ENCODE measurements at places on chromosomes 4 and X.

DNA sequence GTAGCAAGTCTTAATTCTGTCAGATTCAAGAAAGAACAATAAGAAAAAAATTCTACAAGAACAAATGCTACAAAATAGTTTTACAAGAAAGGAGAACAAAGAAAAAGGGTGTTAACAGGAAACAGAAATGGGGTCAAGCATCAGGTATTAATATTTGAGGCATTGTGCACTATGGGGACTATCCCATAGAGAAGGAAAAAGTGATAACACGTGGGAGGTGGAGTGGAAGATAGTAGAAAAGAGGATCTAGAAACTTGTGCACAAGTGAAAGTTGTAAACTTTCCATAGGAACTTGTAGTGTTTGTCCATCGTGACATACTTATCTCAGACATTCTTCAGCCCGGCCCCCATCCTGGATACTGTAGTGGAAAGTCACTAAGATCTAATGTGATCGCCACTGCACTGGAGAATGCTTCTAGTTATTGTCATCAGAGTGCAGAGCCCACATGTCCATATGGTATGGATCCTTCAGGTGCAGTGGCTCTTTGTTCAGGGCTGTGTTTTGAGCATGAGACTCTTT is 15.4 kb upstream of the NFXL1 start:
- DNase-seq, result no peak

DNA sequence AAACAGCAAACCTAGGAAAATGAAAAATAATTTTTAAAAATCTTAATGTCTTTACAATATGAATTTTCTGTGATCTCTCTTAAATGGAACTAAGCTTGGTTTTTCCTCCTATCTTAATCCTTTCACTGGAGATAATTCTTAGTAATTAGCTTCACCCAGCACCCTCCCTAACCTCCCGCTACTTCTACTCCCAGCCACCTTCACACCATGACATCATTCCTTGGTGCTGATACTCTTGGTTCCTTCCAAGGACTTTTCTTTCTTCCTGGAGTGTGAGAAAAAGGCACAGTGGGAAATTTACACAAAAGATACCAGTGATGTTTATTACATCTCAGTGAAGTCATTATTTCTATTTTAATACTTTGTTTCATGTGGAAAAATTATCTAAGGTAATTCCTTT is 163.6 kb upstream of the PLAC1 start:
- DNase-seq, result no peak

DNA sequence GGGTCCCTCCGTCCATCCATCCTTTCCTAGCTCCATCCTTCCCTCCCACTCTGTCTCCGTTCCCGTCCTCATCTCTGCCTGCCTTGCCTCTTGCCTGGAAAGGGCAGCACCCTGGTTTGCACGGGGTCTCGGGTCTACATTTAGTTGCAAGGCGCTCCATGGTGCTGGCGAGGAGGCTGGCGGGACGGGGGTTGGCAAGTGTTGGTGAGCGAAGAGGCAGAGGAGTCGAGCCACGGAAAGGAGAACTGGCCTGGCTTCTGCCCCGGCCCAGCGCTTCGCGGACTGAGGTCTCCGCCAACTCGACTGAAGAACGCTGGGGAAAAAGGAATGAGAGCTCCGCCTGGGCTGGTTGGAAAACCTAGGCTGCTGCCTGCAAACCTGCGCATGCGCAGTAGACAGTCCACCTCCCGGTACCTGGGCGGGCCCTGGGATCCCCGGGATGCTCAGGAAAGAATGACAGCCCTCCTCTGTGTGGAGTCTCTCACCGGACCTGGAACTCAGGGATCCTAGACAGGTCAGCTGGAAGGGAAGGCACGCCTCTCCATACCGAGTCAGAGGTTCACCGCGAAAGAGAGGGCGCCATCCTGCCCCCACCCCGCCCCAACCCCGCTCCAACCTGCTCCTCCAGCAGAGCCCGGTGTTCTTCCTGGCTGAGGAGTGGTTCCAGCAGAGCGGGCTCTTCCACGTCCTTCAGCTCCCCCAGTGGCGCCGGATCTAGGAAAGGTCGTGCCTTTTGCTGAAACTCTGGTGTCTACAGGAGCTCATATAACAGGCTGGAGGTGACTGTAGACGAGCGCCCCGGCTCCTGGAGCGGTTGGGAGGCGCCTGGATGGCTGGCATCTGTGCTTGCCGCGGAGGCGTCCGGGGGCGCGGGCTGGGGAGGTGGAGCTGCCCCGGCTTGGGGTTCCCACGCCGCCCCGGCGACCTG is 6.0 kb downstream of the FRG2 start:
- no peak for DNase-seq

DNA sequence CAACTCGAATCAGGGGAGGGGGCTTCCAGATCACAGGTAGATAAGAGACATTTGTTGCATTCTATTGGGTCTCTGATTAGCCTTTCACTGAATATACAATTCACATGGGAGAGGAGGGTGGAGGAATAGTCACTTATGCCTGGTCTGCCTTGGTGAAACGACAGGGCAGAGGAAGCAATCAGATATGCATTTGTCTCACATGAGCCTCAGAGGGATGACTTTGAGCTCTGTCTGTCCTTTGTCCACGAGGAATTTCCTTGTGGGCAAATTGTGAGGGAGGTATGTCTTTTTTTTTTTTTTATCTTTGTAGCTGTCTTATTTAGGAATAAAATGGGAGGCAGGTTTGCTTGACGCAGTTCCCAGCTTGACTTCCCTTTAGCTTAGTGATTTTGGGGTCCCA is 28.5 kb upstream of the TMSB4X start:
- no peak for DNase-seq

DNA sequence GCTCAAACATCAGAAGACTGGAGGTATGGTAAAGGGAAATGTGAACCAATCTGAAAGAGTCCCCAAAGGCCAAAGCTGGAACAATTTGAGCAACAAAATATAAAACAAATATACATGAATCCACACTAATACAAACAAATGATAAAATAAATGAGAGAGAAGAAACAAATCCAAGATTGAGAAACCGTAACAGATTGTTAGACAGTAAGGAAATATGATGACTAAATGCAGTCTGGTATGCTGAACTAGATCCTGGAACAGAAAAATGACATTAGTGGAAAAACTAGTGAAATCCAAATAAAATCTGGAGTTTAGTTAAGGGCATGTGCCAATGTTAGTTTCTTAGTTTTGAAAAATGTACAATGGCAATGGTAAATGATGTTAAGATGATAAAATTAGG is 15.9 kb downstream of the PPA2 start:
- DNase-seq, result no peak

GRCh38 chr4:38442073-38442788 is 221.8 kb upstream of the KLF3 start:
- no peak for DNase-seq

GRCh38 chr4:32658019-32658418 is 1937.8 kb downstream of the PCDH7 start:
- no peak for DNase-seq

DNA sequence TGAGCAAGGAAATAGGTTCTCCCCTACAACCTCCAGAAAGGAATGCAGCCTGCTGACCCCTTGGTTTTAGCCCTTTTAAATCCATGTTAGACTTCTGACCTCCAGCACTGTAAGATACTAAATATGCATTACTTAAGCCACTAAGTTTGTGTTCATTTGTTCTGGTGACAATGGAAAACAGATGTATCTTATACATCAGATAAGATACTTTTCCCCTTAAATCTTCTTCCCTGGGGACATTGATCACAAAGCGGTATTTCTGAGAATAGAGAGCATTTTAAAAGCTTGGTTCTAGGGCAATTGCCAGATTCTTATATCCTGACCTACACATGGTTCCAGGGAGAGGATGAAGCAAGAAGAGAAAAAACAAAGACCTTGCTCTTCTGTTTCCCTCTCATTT is 6.5 kb upstream of the TMEM184C start:
- no peak for DNase-seq

DNA sequence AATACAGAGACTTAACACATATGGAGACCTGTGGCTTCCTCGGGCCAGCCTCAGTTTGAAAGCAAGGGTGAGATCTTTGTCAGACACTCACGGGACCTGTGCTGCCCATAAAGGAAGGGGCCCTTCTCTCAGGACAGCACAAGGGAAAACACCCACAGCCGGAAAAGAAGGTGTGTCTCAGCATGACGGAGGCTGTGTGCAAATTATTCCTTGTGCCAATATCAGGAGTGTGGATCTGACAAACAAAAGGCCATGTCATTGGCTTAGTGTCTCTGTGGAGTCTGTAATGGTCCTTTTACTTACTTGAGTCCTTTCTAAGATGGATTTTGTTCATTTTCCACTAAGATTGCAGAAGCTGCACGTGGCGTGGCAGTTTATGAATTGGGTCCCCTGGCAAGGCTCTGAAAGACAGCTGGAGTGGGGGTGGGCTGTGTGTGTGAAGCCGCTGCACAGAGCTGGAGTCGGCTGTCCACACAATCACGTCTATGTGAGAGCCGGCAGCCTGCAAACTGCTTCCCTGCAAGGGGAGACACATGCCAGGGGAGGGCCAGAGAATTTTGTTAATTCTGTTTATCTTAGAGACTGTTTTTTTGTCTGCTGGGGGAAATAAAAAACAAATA is 1.9 kb downstream of the ENPP6 start:
- peak; percentile 32 for DNase-seq

DNA sequence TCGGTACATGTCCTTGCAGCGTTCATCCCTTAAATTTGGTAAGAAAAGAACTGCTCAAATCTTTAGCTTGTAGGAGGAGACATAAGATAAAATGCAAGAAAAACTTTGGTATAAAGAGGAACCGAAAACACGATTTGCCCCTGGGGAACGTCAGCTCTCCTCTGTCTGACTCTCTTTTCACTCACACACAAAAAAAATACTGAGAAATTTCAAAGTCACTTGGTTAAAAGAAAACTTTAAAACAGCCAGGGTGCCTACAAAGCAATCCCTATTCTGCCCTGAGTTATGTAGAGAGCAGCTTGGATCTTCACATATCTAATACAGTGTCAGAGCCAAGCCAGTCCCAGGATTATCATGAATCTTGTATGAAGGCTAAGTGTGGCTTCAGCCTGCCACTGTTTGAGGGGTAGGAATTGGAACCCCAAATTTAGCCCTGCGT is 248.5 kb upstream of the CXXC4 start:
- DNase-seq, result no peak

GRCh38 chr4:139528377-139529005 is 27.5 kb downstream of the SETD7 start:
- DNase-seq, result no peak

DNA sequence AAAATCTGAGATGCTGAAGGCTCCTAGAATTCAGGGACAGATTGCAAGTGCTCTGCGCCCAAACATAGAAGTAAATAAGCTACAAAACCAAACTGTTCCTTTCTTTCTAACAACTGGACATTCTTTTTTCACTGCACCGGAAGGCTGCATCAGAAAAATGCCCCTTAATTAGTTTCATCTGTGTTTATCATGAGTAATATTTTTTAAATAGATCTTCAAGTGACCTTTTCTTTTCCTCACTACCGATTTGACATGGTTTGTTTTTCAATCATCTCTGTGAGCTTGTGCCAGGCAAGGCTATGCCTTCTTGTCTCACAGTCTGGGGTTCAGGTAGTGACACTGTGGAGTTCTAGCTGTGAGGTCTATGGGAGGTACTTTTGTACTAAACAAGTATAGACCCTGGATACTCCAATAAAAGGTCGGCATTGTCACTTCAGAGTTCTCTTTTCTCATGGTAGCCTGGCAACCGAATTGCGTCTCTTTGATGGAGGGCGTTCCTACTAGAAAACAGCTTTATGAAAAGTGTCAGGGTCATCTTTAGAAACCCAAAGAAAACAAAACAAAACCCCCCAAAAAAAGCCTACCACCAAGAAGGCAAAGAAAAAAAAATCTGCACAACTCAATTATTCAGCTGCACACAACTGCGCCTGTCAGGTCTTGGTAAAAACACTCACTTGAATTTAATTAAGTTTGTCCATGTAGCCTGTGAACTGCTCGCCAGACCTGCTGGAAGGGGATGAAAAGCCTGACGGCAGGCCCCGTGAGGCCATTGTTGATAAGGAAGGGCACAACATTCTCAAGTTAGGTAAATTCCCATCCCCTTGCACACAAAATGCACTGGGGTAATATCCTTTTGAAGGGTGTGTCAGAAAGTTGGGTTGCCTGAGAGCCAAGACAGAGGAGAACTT is 22.8 kb upstream of the ADAMTS3 start:
- no peak for DNase-seq

GRCh38 chr4:8117278-8117682 is 41.3 kb downstream of the ABLIM2 start:
- no peak for DNase-seq

DNA sequence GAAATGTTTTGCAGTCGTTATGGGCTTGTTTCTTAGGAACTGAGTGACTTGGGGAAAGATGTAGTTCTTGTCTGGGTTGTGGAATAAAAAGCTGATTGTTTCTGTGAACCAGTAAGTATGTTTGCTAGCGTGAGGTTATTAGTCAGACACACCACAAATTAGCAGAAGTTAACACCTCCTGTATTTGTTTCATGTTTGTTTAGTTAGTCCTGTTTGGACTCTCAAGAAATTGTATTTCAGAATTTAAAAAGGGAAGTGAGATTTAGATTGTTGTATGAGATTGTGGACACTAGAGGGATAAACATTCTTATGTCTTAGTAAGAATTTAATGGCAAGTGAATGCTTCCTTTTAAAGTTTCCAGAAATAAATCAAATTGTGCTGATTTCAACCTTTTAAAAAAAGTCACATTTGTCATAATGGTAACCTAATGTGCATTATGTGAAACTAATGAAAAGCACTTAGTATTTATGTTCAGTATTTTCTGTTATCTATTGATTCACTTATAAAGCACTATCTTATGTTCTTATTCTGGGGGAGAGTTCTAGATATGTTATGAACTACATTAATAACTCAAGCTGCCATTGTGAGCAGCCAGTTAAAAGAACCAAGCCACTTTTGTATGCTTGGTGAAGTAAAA is 25.6 kb downstream of the ATP10D start:
- no peak for DNase-seq

- DNase-seq, result no peak
Observed at GRCh38 chr4:147110473-147111367, 165.1 kb upstream of the TTC29 start.

- no peak for DNase-seq
Observed at GRCh38 chr4:163665521-163666331, 171.2 kb downstream of the TMA16 start.

DNA sequence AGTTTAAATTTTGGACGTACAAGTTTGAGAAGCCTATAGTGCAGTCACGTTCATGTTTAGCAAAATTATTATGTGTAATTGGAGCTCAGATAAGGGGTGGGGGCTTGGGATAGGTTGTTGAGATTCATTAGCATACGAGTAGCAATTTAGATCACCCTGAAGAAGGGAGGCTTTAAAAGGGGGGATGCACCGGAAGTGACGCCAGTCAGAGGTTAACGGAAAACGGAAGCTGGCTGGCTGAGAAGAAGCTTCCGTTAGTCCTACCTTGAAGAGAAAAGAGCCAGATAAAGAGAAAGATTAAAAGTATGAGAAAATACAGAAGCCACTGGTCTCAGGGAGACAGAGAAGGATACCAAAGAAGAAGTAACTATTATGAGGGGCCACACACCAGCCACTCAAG is 1.1 kb upstream of the NXT2 start:
- no peak for DNase-seq

DNA sequence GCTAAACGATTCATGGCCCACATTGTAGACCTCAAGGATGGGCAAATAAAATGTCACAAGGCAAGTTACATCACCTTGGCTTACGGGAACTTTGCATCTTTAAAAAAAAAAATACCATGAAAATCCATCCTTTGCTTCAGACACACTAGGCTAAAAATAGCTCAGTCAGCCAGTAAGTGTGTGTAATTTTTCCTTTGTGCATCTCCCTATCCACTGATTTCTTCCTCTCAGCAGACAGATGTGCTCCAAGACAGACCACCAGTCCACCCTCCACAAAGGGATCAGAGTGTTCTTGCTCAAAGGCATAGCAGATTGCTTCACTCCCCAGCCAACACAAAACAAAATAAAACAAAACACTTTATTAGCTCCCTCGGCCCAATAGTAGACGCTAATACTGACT is 14.6 kb downstream of the LDB2 start:
- DNase-seq, result no peak

All from amygdala (tissue), 56 donors.